ENCODE measurements at places on chromosomes 7 and 10.

DNA sequence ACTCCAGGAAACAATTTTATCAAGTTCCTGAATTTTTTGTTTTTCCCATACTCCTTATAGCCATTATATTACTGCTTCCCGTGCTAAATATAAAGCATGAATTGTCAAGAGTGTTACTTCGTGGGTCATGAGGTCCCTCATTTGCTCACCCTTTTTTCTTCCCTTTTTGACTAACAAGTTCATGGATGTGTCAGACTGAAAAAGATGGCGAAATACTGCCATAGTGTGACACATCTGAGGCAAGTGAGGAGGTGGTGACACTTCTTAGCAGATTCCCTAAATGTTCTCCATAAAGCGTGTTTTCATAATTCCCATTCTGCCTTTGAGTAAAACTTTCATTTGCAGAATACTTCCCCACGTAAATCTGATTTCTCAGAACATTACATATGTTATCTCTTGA, 269.6 kb upstream of the FZD1 start:
- DNase-seq, result no peak

DNA sequence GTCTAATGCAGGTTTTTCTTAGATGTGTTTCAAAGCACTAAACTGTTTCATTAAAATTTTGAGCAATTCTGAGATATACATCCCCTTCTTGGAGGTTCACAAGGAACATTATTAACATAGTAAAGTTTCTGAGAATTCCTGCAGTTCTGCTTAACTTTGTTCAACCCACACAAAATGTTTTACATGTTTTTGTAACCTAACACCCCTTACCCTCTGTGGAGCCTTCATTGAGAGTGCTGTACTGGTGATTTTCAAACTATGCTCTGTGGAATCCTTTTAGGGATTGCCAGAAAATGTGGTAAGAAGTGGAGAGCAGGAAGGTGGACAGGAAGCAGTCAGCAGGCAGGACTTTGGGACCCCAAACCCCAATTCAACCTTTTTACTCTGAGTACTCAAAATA, 53.6 kb upstream of the ABCB5 start:
- no peak for DNase-seq

DNA sequence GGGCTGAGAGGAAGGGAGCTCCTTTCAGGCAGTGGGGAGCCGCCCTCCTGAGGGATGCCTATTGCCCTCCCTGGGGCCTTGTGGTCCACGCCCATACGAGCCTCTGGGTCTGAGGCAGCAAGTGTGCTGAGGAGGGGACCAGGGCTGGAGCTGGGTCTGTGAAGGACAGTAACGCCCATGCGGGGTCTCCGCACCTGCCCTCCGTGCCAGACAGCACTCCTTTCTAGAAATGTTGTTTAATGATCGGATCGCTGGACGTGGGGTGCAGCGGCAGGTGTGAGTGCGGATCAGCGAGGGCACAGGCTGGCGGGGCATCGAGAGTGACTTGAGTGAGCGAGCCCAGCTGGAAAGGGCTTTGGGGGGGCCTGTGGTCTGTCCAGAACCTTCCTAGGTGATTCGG, 70.1 kb downstream of the ELFN1 start:
- no peak for DNase-seq

GRCh38 chr7:2939193-2939885, 95.2 kb upstream of the GNA12 start:
- peak; percentile 69 for DNase-seq

- no peak for DNase-seq
Observed at GRCh38 chr7:37915438-37915837, 1.2 kb downstream of the SFRP4 start.

- DNase-seq, result no peak
Observed at GRCh38 chr7:139701908-139702307, 75.9 kb downstream of the HIPK2 start.

DNA sequence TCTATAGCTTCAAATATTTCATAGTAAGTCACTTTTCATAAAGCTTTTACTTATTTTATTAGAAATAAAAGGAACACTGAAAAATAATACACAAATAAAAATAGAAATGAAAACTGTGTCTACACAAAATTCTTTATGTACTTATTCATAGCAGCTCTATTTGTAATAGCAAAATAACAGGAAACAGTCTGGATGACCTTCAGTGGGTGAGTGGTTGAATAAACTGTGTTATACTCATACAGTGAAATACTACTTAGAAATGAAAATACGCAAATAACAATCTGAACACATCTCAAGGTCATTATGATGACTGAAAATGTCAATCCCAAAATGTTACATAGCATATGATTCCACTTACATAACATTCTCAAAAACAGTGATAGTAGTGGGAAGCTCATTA, 138.7 kb upstream of the PCLO start:
- no peak for DNase-seq

DNA sequence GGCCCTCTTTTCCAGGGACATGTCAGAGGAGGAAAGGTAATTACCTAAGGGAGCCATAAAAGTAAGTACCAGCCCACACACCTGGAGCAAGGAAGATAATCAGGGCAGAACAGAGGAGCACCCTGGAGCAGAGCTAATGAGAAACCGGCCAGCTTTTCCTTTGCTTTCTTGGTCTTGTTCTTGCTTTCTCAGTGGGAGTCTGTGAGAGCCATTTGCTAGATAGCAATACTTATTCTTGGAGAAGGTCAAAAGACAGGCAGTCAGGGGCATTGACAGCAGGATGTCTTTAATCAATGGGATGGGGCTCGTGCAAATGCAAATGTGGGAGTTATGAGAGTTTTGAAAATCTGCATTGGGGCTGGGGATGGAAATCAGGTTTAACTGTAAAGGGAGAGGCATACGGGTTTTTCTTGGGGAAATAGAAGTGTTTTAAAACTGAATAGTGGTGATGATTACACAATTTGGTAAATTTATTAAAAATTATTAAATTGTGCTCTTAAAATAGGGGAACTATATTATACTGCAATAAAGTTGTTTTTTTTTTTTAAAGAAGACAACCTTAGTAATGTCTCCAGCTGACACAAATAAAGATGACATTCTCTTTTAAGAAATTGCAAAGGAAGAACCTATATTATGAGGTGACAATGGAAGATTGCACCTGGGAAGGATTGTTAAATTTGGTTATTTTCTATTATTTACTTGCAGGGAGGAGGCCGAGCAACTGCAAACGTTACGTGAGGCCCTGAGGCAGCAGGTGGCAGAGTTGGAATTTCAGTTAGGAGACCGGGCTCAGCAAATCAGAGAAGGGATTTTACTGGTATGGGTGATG, 35.6 kb upstream of the PPP1R17 start:
- no peak for DNase-seq

DNA sequence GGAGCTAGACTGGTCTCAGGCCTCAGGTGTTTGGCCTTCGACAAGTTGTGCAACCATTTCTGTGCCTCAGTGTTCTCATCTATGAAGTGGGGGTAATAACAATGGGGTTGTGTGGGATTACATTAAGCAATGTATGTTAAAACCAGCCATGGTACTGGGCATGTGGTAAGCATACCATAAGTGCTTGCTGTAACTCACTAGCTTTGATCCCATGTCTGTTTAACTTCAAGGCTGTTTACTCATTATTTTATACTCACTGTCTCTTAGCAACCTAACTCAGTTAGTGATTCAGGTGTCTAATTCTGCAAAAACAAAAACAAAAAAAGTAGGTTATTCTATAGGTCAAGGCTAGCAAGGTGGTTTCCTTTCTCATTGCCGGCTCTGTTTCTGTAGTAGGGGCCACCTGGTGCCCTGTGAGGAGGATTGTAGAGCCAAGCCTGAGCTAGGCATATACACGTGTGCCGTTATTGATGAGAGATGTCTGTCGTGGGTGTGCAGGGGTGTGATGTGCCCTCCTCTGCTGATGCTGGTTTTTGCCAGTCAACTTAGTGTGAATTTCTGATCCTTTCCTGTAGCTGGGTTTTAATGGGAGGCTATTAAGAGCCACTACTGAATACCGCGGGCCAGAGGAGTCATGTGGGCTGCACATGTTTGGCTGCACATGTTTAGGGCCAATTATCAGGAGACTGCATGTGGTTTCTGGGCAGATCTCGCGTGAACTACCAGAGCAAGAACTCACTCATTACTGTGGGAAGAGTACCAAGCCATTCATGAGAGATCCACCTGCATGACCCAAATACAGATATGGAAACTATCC, 56.2 kb downstream of the EEPD1 start:
- DNase-seq, result no peak

GRCh38 chr7:151503902-151504714, 15.6 kb downstream of the RHEB start:
- no peak for DNase-seq

- DNase-seq, result no peak
Observed at GRCh38 chr10:48302515-48303476, 3.7 kb upstream of the MAPK8 start.

DNA sequence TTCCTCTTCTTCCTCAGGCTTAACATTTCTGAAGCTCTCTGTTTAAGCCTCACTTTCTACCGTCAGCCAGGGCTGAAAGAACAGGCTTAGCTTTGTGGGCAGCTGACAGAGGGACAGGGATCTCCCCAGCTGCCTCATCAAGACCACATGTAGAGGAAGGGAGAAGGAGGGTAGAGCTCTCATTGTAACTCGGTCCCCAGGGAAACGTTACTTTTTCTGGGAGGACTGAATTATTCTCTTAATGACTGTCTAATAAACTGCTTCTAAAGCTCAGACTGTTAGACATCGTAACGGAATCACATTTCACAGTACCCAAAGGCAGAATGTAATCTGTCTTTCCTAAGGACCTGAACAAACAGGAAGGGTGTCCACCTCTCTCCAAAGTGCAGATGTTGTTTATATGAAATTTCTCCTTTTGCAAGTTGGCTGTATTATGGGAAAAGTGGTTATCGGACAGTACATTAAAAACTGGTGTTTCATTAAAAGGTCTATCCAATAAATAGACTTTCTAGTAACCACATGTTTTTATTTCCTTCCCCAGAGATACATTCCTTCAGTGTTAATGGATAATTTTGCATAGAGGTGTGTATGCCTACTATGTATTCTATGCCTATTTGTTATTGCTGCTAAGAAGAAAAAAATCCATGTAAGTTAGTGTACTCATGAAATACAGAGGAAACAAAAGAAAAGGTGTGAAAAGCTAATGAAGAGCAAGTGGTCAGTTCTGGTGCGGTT, 144.2 kb downstream of the CTTNBP2 start:
- DNase-seq, result no peak

DNA sequence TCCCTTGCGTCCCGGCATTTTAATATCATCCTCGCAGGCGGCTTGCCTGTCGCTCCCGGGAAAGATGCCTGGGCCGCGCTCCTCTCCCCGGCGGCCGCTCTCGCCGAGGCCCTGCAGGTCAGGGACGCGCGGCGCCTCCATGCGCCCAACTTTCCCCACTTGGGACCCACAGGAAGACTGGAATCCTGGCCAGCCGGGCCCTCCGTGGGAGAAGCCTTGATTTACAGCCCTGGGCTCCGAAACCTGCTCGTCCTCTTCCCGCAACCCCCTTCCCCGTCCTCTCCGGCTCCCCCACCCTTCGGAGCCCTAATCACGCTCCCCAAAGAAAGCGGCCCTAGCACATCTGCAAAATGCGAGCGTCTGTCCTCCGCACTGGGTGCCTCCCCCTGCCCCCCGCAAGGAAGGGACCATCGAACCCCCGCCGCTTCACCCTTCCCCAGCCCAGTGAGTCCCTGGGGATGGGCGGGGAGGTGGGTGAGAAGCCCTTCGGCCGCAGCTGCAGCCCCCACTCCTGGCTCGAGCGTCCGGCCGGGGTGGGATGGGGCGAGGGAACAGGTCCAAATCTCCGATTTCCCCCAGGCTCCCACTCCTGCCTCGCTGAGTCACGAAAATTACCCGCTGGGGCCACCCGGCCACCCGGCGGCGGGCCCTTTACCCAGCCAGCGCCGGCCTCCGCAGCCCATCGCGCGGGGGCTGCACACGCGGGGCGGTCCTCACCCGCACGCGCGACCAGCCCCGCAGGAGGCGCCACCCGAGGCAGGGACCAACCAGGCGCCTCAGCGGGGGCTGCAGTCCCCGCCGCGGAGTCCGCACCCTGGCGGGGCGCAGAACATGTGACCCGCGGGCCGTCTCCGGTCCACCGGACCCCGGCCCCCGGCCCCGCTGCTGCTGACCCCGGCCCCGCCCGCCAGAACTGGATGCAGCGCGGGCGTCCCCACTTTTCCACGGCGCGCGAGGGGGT, 695 bp downstream of the HSPA12A start:
- DNase-seq, result no peak
